ENCODE measurements at places on chromosomes 7 and 10. TPM values are rescaled to one million over a fixed set of nuclear protein-coding genes. Genes with fewer than 3 reads are reported as not detected.

DNA sequence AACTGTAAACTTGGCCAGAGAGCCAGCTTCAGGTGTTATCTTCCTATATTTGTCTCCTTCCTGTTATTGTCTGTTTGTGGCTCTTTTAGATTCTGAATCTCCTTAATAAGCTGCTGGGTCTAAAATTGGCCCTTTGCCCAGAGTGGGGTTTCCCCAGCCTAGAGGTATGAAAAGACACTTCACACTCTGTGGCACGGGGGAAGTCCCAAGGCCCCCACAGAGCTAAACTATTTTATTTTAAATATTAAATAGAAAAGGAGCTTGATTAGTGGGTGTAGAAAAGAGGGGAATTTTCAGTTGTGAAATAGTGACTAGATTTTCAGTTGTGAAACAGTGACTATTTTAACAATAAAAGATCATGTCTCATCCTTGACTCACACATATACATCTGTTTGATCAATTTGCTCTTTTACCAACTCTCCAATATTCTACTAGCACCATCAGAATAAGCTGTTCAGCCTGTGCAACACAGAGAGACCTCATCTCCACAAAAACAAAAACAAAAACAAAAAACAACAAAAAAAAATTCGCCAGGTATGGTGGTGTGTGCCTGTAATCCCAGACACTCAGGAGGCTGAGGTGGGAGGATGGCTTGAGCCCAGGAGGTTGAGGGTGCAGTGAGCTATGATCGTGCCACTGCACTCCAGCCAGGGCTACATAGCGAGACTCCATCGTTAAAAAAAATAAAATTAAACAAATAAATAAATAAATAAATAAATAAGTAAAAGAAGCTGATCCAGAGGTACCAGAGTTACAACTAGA lies 24.9 kb upstream of the ADO start:
- DNase-seq, result no peak

- DNase-seq, result no peak
Measured at GRCh38 chr7:94313926-94314325, 80.8 kb upstream of the COL1A2 start.

Gene LIPN
- total RNA-seq, result 0.09 TPM

Gene GRID2IP
- total RNA-seq, result 0.08 TPM
